ENCODE measurements at places on chromosomes 5 and 9. TPM values are rescaled to one million over a fixed set of nuclear protein-coding genes. Genes with fewer than 3 reads are reported as not detected.

GRCh38 chr5:43061352-43062075 lies 21.4 kb upstream of the ANXA2R start:
- DNase-seq = no peak

DNA sequence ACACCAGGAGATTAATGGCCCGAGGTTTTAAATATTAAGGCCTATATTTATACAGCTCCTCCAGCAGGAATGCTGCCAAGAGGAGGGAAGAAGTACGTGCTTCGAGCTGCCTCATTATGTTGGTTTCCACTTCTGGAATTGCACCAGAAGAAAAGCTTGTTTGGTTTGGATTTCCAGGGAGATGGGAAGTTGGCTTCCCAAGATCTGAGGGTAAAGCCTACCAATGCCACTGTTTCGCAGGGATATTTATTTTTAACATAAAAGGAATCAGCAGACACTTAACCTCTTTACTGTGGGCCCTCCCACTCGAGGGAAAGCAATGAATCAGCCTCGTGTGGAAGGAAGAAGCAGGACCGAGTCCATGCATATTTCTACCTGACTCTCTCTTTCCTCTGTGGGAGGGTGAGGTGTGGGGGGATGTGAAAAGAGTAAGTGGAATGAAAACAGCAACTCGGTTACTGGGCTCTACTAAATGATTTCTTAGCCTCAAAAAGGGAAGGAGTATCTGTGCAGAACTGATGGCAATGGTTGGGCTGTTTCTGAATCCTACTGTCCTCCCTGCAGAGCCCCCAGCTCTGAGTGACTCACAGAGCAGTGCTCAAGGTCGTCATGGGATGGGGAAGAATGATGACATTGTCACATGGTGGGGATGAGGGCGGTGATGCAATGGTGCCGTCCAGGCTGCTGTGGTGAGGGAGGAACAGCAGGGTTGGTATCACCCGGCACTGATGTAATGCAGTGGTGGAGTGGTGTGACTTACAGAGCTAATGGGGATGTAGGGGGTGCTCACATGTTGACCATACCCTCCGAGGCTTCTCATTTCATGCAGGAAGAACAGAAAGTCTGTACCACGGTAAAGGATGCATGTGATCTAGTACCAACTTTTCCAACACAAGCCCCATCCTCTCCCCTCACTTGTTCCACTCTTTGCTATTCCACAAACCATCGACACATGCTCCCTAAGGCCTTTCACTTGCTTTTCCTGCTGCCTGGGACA lies 215.0 kb upstream of the PANK3 start:
- peak; percentile 27 for DNase-seq

GRCh38 chr5:21424907-21425306 lies 1428.2 kb downstream of the CDH12 start:
- no peak for DNase-seq

DNA sequence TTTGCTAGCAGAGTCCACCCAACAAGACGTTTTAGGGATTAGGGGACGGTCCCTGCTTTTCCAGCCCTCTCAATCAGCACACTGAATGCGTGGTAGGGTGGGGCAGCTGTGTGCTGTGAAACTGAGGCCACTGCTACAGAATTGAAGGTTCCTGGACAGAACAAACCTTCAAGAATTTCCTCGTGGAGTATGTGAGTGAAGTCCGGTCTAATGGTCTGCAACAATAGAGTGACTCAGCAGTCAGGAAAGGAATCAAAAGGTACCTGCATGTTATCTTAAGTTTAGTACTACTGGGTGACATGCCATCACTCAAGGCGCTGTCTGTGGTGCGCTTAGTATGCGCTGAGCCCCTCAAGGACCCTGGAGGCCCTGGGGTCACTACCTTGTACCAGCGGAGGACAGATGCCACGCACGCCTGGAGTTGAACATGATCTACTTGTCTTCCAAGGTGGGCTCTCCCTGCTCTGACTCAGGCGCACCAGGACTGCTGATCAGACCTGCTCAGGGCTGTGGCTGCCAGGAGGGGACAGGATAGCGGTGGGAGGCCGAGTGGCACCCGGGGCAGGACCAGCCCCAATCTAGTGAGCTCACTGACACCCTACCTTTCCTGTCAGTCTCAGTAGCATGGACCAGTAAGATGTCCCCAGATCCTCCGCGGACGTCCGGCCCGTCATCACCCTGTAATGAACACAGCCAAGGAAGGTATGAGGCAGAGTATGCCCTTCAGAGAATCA lies 50.5 kb downstream of the PRRT1B start:
- no peak for DNase-seq

- DNase-seq = peak; percentile 58
These were observed at the start of gene VAV2 for GRCh38 chr9:133991964-133992779. VAV2 (minus strand) TSS chr9:133992324; CDS start chr9:133992278, 46 bp downstream.

- no peak for DNase-seq
These were observed 403.7 kb upstream of the CCNG1 start for GRCh38 chr5:163033656-163034055.

GRCh38 chr5:56658972-56659371 lies 156.4 kb upstream of the MAP3K1 start:
- DNase-seq = peak; percentile 35

DNA sequence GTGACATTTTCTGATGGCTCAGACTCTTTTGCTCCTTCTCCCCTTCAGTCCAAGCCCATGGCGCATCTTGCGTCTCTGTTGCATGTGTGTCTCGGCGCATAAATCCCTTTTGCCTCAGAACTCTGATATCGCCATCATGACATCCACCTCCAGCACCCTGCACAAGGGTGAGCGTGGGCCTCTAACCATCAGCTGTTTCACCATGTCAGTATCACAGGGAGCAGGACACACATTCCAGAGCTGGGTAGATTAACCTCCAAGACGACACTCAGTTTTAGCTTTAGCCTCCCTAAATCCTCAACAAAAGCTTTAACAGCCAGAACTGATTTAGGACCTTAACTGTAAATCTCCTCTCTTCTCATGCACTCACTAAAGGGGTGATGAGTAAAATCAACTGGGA lies 239.0 kb downstream of the EBF1 start:
- no peak for DNase-seq

DNA sequence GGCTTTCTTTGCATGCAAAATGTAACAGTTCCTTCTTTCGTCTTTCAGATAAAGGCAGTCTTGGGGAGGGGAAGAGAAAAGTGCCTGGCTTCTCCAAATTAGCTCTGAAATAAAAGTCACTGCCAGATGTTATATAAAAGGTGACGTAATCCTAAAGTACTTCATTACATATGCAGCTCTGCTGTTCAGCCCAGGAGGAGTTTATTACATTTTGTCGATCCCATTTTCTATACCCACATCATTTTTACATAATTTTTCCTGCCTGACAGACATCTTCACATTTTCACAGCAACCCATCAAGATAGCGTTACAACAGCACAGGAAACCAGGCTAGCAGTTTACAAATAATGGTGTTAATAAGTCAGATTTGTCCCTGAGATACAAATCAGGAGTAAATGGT lies 86.7 kb upstream of the SLC30A5 start:
- no peak for DNase-seq

DNA sequence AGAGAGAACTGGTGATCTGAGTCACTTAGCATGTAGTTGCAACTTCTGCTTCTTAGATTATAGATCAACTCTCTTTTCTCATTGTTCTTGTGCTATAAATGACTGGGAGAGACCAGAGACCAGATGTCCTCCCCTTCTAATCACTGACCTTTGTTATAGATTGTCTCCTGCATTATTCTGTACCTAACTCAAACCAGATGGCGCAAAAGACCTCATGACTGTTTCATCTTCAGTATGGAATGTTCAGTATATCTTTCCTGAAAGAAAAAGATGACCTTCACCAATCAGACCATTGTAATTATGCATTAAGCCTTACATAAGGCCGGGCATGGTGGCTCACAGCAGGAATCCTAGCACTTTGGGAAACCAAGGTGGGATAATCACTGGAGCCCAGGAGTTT lies 30.5 kb upstream of the ADAM19 start:
- DNase-seq = no peak

- DNase-seq = no peak
These were observed 121.4 kb downstream of the GNAQ start for GRCh38 chr9:77910194-77910621.

DNA sequence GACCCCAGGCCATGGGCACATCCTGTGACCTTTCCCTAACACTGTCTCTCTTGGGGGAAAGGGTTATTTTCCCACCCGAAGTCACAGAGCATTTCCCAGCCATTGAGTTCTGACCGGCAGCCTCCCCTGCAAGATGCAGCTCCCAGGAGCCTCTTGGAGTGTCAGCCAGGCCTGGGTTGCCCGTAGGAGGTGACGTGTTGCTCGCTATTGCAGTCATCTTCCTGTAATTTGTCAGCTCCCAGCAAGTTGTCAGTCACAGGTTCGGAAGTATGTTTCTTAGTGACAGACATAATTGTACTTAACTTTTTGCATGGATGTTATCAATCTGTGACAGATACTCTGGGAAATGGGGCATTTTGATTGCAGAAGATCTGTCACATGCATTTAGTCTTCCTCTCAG lies 74.5 kb downstream of the MVB12B start:
- DNase-seq = no peak

- peak; percentile 31 for DNase-seq
These were observed 36.7 kb downstream of the ABLIM3 start for GRCh38 chr5:149177911-149178565.

DNA sequence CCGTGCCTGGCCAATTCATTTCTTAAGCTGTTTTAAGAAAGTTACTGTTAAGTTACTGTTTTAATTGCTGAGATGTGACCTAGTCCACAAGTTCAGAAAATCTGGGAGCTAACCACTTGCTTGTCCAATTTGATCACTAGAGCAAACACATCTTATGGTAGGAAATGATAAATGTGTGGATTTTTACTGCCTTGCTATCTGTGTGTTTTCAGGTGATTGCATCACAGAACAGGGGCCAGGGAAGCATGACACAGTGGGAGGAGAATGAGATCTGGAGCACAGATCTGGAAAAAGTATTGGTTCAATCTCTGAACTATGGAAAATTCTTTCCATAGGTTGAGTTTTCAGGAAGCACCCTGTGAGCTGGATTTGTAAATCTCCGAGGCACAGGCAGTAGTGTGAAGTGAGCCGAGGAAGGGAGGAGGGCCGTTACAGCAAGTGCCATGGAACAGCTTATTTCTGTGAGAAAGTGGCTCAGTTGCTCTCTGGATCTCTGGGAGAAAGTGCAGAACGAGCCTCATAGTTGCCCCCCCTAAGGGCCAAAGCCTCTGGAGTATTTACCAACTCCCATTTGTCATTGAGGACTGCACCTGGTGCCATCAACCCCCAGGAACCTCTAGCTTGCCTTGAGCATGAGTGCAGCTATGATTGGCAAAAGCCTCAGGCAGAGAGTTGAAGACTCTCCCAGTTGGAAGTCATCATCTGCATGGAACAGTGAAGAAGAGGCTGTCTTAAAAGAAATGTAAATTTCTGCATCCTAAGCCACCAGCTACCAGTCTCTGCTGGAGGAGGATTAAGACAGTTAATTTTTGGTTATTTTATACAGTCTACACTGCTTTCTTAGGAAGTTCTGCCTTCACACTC lies 161.8 kb upstream of the CLINT1 start:
- no peak for DNase-seq

GRCh38 chr5:6765612-6766525 lies 52.6 kb downstream of the TENT4A start:
- DNase-seq = peak; percentile 89

GRCh38 chr5:92544036-92544435 lies 1037.0 kb downstream of the NR2F1-AS1 start:
- DNase-seq = no peak

Gene FAM13B
- 33.7 TPM for total RNA-seq

Gene GABRG2
- total RNA-seq = not detected

Gene CKMT2
- total RNA-seq = not detected

Gene IFNA21
- total RNA-seq = not detected

Gene KCNN2
- total RNA-seq = not detected

Gene LRSAM1
- 23.5 TPM for total RNA-seq

Gene CMYA5
- 0.61 TPM for total RNA-seq
